Activated CD8-positive, alpha-beta memory T cell treated with anti-CD3 and anti-CD28 coated beads for 1 hour (primary cell): ENCODE measurements at places on chromosomes 6 and 20.

- DNase-seq = no peak
These were observed 64.8 kb downstream of the SYNJ2 start for GRCh38 chr6:158046201-158047126.

- DNase-seq = no peak
These were observed 9.0 kb upstream of the EXOC2 start for GRCh38 chr6:701700-702479.

- no peak for DNase-seq
These were observed 851 bp downstream of the MAVS start for GRCh38 chr20:3847429-3847940.

DNA sequence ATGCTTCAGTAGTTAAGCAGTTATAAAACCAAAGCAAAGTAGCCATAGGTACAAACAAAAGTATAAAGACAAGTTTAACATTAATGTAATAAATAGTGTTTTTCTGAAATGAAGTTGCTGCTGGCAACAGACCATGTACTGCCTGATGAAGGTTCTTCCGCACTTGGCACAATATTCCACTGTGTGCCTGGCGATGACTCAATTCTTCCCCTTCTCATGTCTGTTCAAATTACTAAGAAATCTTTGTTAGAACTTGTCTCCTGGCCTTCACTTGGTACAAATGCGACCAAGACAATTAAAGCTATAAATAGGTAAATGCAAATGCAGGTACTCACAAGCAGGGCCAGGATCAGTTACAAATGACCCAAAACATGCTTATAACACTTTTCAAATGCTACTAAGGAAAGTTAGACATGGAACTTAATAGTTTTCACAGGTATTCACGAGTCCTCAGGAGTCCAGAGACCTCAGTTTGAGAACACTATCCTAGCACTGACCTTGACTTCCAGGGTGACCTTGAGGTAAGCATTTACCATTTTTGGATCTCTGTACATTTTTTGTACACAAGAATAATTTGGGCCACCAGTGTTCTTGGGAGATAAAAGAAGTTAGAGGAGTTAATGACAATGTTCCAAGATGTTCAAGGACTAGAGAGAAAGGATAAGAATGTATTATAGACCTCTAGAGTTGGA, 8.1 kb upstream of the DDR1 start:
- DNase-seq = no peak

DNA sequence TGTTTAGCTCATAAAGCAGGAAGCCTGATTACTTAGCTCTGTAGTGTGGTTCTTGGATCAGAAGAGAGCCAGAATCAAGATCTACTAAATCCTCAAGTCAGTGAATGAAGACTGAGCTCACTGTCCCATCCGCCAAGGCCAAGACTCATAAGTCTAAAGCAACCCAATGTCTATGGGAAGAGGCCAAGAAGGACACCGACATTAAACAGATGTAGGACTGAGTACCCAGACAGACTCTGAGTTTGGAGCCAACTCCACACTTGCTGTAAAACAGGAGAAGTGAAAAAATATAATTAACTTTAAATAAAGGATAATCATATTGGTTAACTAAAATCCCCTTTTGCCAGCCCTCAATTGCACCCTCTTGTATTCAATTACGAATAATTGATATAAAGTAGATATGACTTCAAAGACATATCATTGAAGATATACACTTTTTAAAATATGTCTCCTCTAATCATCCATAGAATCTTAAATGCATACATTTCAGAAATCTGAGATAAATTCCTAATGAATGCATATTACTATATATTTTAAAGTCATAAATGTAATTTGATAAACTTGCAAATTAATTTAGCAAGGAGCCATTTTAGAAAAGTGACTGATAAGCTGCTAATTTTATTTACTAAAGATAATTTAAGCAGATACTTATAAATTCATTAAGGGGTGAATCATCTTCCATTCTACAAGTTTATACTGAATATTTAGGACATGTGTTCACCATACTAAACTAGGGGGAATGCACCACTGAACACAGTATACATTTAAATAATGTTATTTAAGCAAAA, 617.0 kb upstream of the ARID1B start:
- DNase-seq = no peak
